Activated CD4-positive, alpha-beta memory T cell treated with anti-CD3 and anti-CD28 coated beads for 36 hours (primary cell): ENCODE measurements at places on chromosomes 12 and 14. TPM values are rescaled to one million over a fixed set of nuclear protein-coding genes. Genes with fewer than 3 reads are reported as not detected.
A peak's percentile ranks its signal among the peaks of the same experiment; 100 is the strongest.

- peak; percentile 79 for DNase-seq
These were observed 8.3 kb downstream of the PROX2 start for GRCh38 chr14:74867673-74868072.

DNA sequence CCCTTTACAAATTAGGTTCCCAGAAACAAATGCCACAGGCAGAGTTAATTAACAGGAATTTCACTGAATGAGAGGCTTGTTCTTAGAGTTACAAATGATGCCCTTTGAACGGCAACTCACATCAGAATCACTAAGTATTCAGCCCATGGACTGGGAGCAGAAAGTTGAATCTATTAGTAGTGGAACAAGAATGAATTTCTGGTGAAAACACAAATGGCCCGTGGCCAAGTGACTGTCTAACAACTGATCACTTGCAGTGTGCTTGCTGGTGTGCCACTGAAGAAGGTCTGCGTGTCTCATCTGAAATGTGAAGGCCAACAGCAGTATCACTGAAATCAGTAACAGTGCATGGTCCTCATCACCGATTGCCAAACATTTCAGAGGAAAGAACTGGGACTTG is 893.4 kb upstream of the TMEM132C start:
- DNase-seq: no peak

DNA sequence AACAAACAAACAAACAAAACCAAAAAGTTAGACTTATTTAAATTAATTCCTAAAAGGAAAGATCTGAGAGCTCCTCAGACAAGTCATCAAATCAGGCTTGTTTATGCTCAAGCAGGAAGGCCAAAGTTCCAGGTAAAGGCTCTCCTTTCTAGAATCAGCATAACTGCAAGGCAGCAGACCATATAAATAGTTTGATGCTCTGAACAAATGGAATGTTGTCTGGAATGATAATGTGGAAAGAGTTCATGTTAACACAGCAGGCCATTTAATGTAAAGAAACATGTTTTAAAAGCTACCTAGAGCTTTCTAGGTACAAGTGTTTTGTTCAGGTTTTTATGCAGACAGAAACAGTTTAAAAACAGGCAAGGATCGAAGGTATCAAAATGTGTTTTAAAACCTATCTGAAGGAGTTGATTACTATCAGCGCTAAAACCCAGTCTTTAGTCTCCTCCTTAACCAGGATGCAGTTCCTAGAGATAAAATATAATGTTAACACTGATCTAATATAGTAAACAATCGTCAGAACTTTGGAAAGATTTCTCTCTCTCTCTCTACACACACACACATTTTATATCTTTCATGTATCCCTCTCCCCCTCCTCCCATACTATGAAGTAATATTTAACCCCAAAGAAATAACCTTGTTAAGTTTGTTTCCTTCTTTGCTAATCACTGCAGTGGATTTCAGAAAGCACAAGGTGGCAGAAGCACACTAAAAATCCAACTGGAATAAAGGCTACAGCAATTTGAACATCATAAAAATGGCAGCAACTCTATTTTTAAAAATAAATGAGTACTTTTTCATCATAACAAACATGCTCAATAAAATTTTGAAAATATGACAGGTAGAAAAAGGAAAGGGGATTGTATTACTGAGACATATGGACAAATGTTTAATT is 135.5 kb downstream of the PAWR start:
- no peak for DNase-seq

- DNase-seq: no peak
These were observed 59.8 kb downstream of the TMEM117 start for GRCh38 chr12:43895580-43896206.

- no peak for DNase-seq
These were observed 142.3 kb downstream of the PCNX1 start for GRCh38 chr14:71049435-71050133.

GRCh38 chr14:61520576-61520975 is 174.7 kb upstream of the HIF1A start:
- DNase-seq: no peak

DNA sequence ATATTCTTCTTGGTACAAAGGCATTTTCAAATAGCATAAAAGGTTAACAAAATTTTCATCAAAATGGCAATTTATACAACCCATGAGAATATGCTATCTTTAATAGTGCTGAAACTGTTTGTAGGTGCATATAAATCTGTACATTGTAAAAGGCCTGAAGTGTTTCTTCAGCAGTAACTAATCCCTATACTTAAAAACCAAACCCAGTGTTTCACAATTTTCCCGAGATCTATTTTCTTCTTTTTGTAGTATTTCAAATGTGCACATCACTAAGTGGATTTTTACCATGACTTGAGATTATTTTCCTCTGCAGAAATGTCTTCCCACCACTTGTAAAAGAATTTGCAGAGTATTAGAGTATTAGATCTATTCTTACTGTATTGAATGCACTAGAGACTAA is 76.5 kb downstream of the FERMT2 start:
- DNase-seq: no peak

DNA sequence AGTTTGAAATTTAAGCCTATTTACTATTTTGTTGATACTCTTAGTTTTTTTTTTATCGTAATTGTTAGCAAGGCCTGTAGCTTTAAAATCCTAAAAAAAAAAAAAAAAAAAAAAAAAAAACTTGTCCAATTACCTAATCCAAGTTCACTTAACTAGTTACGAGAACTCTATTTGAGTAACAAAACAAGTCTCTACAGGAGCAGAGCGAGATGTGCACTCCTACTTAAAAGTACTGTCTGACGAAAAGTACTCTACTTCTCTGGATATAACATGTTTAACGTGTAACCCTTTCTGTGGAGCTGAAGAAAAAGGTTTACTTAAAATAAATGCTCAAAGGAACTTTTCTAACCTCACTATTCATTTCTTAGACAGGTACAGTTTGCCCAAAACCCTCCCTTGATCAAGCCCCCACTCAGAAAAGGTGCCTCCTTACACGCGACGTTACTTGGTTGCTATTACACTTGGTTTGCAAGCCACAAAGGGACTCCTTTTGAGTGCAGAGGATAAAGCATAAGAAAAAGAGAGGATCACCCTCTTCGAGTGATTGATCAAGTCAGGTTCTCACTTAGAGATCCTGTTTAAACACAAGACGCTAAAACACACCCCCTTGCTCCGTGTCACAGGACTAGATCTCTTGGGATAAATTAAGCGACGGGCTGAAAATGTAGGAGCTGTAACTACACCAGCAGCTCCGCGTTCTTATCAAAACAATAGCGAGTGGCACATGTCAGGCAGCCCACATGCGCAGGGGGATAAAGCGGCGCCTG is 2.2 kb downstream of the BAZ1A start:
- no peak for DNase-seq

DNA sequence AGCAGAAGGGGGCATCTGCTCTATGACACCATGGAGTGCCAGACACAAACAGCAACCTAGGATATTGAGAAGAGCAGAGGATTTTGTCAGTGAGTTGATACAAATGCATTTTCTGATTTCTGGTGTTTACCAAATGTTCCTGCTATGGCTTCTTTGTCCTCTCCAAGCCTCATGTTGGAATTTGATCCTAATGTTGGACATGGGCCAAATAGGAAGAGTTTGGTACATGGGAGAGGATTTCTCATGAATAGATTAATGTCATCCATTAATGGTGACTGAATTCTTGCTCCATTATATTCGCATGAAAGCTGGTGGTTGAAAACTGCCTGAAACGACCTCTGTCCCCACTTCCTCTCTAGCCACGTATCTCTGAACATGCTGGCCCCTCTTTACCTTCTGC is 1002.2 kb upstream of the FLRT2 start:
- DNase-seq: no peak

- DNase-seq: no peak
These were observed 40.7 kb downstream of the KIF26A start for GRCh38 chr14:104179126-104179525.

GRCh38 chr14:100025111-100025510 is 40.1 kb upstream of the EVL start:
- DNase-seq: peak; percentile 45

TAS2R19 gene
- total RNA-seq: 0.92 TPM

HOXC6 gene
- total RNA-seq: not detected

GMPR2 gene
- 64.6 TPM for total RNA-seq

CD4 gene
- total RNA-seq: 300 TPM
